Globus pallidus (tissue), 1 donor: ENCODE measurements at places on chromosomes 5 and 9.

DNA sequence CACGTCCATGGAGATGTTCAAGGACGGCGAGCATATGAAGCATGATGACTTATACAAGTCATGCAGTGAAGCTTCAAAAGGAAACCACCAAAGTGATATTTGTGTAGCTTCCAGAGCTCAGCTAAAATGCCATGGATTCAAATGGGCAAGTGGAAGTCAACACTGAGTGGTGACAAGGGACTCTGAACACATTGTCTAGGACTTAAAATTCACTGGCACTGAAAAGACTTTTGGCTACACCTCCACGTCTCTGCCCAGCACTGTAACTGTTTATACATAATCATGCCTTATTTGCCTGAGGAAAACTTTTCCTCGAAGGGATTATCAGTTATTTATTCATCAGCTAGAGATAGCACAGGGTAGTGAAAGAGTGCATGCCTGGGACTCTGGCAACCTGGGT lies 15.2 kb downstream of the CTXN3 start:
- DNase-seq = no peak

DNA sequence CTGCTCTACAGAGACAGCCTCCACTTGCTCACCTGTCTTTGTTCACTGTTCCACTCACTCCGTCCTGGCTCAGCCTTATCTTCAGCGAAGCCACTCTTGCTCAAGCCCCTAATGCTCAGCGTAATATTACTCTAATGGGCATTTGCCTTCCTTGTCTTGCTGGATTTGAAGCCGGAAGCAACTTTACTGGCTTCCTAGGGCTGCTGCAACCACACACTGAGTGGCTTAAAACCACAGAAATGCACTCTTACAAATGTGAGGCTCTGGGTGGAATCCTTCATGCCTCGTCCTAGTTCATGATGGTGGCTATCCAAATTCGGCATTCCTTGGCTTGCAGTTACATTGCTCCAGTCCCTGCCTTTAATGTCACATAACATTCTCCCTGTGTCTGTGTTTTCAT lies 85.5 kb upstream of the MARCHF11 start:
- no peak for DNase-seq

DNA sequence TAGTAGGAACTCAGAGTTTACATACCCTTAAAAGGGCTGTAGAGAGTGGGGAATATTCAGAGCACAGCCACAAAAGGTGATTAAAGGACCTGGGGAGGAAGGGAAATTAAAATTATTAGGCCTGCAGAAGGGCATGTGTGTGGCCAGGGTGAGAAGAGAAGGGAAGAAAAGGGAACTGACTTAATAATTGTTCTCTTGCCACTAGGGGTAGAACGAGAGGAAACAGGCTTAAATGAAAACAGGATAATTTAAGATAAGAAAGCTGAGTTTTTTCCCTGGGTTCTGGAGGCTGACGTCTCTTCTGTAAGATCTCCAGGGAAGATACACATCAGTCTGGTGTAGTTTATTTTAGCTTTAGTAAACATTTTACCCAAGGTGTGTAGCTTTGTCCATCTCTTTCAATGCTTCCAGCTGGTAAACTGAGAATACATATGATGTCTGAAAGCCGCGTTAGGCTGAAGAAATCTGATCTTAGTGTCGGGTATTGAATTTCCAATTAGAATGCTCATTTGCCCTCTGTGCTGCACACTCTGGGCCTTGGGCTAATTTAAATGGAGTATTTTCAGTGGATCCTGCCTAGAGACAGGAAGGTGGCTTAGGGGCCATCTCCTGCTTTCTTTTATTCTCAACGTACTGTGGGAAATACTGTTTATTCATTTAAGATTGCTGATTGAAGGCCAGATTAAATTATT lies 416.8 kb downstream of the TMEM38B start:
- DNase-seq = no peak

GRCh38 chr5:107533910-107534876 lies 136.5 kb downstream of the EFNA5 start:
- DNase-seq = no peak

DNA sequence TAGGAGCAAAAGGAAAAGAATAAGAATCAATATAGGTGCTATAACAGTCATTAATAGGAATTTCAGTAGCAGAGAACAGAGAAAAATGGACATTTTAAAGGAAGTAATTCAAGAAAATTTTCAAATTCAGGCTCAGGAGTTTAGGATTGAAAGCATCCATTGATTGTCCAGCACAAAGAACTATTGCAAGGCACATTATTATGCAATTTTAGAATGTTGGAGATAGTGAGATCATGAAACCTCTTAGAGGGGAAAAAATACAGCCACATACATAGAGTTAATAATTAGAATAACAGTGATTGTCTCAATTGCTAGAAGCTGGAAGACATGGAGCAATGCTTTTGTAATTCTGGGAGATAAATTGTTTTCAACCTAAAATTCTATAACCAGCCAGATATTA lies 31.5 kb downstream of the CNTLN start:
- no peak for DNase-seq

- no peak for DNase-seq
These were observed 53.8 kb downstream of the AGXT2 start for GRCh38 chr5:34993951-34994350.

GRCh38 chr5:143051244-143052058 lies 281.3 kb downstream of the ARHGAP26 start:
- DNase-seq = no peak

- DNase-seq = peak; percentile 85
These were observed 32.1 kb downstream of the NAIF1 start for GRCh38 chr9:128034821-128035652.
